ENCODE measurements at places on chromosomes 3 and 15.

- no peak for DNase-seq
Observed at GRCh38 chr15:39860200-39860599, 59.9 kb downstream of the GPR176 start.

DNA sequence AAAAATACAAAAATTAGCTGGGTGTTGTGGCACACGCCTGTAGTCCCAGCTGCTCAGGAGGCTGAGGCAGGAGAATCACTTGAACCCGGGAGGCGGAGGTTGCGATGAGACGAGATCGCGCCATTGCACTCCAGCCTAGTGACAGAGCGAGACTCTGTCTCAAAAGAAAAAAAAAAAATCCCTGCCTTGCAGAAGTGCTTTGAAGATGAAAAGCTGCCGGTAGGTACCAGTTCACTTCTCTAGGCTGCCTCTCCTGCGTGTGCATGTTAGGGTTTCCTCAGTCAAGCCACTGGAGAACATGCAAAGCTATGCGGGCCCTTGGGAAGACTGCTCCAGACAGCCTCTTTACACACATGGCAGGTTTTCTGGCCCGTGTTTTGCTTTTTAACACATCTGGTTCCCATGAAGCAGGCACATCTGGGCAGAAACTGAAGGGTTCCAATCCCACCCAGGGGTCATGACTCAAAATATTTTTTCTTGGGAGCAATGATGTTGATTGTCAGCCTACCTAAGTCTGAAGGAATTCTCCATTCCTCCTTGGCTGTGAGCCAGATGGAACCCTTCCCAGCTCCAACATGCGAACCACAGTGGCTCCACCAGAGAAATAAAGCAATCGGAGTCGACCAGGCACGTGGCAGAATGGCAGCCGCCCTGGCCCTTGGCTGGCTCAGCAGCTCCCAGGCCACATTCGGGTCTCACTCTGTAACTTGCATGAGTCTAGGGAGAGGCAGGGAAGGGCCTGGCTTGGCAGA lies 29.6 kb downstream of the MGLL start:
- no peak for DNase-seq

GRCh38 chr3:16913264-16913580 lies 28.5 kb downstream of the PLCL2 start:
- DNase-seq, result no peak

GRCh38 chr3:125358923-125359322 lies 16.2 kb downstream of the ZNF148 start:
- no peak for DNase-seq

- DNase-seq, result no peak
Observed at GRCh38 chr3:111616417-111617105, 21.4 kb upstream of the ZBED2 start.

GRCh38 chr3:2156244-2156847 lies 57.7 kb downstream of the CNTN4 start:
- peak; percentile 12 for DNase-seq

- DNase-seq, result no peak
Observed at GRCh38 chr3:23157331-23157730, 45.8 kb upstream of the UBE2E2 start.

DNA sequence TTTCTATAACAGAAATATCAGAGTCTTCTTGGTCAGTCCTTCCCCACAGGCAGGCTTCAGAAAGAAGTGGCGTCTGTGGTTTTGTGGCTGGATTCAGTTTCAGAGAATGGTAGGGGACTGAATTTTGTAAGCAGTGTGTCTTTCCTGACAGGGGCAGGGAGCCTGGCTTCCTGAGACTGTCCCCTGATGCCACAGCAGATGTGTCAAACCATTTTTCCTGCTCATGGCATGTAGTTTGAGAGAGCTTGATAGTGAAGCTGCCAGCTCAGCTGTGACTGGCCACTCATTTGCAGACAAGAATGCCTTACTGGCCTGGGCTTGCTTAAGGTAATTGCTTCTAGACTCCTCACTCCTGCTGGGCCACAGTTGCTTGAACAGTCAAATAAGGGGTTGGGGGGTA lies 26.4 kb downstream of the LARS2 start:
- DNase-seq, result no peak

DNA sequence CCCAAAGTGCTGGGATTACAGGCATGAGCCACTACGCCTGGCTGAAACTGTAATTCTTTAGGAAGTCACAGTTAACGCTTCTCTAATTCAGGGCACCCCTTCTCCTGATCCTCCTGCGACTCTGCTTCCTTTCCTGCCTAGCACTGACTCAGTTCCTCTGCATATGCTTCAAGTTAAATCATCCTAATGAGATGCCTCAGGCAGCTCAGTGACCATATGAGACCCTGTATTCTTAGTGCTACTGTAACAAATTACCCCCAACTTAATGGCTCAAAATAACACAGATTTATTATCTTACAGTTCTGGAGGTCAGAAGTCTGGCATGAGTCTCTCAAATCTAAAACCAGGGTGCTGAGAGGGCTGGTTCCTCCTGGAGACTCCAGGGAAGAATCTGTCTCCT lies 271.8 kb upstream of the LYSMD4 start:
- DNase-seq, result no peak

GRCh38 chr15:62649793-62650420 lies 392.6 kb upstream of the TPM1 start:
- no peak for DNase-seq

GRCh38 chr3:63824309-63824708 lies 5.2 kb downstream of the C3orf49 start:
- DNase-seq, result no peak

- no peak for DNase-seq
Observed at GRCh38 chr3:154122552-154122911, 1.3 kb downstream of the ARHGEF26 start.

DNA sequence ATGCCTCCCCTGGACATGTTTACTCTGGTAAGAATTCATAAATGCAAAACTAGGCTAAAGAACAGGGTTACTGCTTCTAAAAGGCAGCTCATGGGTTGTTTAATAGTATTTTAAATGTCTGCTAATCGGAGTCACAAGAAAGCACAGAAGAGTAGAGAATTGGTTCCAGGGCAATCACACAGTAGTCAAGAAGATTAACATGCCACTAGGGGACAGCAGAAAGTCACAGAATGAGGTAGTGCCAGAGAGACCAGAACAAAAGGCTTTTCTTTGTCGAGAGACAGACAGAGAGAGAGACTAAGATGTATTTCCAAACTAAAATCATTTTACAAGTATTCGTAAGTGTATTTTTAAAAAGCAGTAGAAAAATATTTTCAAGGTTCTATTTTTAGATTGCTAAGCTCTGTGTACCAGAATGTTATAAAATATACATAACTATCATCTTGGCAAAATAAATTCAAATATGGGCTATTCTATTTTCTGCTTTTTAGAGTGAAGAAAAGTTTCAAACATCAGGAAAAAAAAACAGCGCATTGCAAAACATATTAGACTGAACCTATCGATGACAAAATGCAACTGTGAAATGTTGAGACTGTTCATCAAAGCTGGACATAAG lies 78.3 kb upstream of the CDIN1 start:
- DNase-seq, result no peak

GRCh38 chr3:160909917-160910316 lies 153.9 kb downstream of the PPM1L start:
- no peak for DNase-seq

DNA sequence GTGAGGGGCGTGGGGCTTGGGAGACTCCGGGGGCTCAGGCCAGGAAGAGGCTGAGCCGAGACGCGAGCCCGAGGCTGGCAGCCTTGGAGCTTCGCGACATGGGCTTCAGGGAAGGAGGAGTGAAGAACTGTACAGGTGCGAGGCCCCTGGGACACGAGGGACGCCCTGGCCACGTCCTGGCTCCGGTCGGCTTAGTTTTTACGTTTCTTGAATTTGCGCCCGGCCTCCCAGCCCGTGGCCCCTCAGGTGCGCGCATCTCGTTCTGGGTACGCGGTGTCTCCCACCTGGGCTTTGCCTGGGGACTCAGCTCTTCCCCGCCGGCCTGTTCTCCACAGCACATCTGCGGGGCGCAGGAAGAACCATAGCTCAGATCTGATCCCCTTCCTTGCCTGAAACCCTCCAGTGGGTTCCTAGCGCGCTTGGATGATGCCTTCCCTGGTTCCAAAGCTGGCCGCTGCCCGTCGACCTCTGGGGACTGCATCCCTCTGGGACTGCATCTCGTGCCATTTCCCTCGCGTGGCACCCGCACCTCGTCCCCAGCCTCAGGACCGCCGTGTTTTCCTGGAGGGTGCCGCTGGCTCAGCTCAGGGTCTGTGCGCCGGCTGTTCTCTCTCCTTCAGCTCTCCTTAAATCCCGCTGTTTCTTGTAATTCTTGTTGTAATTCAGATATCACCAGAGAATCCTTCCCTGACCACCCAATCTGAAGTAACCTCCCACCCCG lies 614 bp downstream of the CHCHD6 start:
- DNase-seq, result no peak

- no peak for DNase-seq
Observed at GRCh38 chr3:145952536-145952935, 208.4 kb downstream of the PLOD2 start.

DNA sequence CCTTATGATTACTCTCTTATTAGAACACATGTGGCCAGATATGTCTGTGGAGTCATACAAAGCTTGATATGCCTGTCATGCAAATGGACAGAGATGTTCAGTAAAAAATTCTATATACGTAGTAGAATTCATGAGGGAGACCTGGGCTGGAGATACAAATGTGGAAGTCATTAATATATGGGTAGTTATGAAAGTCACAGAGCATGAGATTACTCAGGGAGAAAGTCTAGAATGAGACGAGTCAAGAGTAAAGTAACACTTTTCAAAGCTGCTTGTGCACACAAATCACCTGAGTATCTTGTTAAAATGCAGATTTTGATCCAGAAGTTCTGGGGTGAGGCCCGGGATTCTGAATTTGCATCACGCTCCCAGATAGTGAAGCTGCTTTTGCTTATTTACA lies 28.4 kb downstream of the OXSM start:
- DNase-seq, result no peak

DNA sequence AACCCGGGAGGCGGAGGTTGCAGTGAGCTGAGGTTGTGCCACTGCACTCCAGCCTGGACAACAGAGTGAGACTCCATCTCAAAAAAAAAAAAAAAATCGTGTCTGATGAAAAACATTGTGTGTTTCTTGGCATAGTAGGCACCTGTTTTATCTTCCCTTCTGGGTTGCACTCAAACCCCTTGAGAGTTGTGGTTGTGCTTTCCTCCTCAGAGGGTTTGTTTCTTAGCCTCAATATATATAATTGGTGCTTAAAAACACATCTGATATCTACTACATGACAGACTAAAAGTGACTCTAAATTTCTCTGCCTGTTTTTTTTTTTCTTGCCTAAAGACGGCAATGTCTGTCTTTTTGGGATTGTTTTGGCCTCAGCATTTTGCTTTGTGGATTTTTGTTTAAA lies 7.6 kb downstream of the NR1D2 start:
- no peak for DNase-seq

- no peak for DNase-seq
Observed at GRCh38 chr3:64190517-64191515, 34.5 kb downstream of the PRICKLE2 start.

DNA sequence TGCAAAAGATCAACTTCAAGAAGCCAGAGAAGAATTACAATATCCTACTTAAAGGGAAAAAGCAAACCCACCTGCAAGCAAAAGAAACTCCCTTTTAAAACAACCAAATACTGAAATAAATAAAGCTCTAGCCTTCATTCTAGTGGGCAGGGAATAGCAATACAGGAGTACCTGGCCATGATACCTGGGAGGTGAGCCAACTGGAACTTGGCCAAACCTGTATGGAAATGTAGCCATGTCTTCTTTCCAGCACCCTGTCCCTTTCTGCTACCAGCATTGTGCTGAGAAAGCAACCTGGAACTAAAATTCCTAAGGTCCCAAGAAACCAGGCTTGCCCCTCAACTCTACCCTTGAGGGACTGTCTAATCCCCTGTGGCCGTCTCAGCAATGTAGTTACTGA lies 530.0 kb downstream of the EPHB1 start:
- DNase-seq, result no peak

DNA sequence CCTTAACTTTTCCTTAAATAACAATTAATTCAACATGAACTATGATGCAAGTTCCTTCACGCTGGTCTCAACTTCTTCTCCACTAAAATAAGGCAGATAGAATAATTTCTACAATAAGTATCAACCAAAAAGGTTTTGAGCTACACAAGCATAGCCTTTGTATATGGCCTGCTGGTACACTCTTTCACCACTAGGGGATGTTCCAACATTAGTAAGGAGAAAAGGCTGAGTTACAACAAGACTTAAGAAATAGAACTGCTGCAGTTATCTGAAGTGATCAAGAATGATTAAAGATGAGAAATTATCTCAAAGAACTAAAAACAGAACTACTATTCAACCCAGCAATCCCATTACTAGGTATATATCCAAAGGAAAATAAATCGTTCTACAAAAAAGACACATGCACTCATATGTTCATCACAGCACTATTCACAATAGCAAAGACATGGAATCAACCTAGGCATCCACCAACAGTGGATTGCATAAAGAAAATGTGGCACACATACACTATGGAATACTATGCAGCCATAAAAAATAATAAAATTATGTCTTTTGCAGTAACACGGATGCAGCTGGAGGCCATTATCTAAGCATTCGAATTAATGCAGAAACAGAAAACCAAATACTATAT lies 14.4 kb downstream of the ATP13A3 start:
- DNase-seq, result no peak

GRCh38 chr3:27176256-27176655 lies 192.9 kb downstream of the NEK10 start:
- no peak for DNase-seq

DNA sequence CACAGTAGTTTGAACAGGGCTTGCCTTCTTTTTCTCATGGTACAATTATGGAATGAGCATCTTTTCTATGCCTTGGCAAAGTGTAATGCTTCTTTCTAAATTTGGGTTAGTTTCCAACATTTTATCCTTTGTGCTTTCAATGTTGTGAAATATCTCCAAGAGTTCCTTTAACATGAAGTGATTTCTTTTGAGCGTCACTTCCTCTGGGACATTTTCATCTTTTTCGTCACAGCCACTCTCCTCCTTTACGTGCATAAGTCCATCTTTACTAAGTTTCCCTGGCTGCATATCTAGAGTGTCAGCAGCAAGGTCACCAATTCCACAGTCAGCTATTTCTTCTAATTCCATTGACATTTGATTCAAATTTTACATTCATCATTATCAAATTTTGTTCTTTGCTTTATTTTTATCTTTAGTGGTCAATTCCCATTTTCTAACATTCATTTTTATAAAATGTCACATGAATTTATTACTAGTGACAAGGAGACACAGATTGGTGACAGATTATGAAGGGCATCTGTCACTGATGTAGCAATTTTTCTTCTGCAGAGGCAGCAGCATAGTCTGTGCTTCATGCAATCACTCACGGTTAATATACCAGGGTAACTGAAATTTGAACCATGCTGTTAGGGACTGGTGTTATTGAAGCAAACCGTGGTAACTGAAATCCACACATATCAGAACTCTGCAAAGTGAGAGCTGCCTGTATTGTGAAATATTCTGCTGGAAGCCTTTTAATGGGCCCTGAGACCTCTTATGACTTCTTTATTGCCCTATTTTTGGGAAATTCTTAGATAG lies 126.5 kb upstream of the THBS1 start:
- no peak for DNase-seq

GRCh38 chr15:68347392-68347791 lies 69.8 kb downstream of the FEM1B start:
- no peak for DNase-seq

All from progenitor cell of endocrine pancreas (in vitro differentiated cells).